Endothelial cell (in vitro differentiated cells): ENCODE measurements at places on chromosomes 11 and 22. TPM values are rescaled to one million over a fixed set of nuclear protein-coding genes. Genes with fewer than 3 reads are reported as not detected.

The OR6T1 gene
- not detected for total RNA-seq

The CBLIF gene
- total RNA-seq = not detected

The KRTAP5-7 gene
- total RNA-seq = not detected

The TSPAN18 gene
- 717 TPM for total RNA-seq

The TRIM48 gene
- total RNA-seq = not detected

The SCN2B gene
- total RNA-seq = not detected

The CENPM gene
- total RNA-seq = 5.2 TPM

The C2CD3 gene
- 23.9 TPM for total RNA-seq

The SPDYC gene
- not detected for total RNA-seq

The ANAPC15 gene
- 36.5 TPM for total RNA-seq

The RIBC2 gene
- 0.54 TPM for total RNA-seq

The SYT9 gene
- 0.21 TPM for total RNA-seq

The TRIM66 gene
- total RNA-seq = 11.4 TPM

The ACRV1 gene
- total RNA-seq = not detected

The OR4D5 gene
- not detected for total RNA-seq

The PRAME gene
- total RNA-seq = not detected
